ENCODE measurements at places on chromosomes 12 and 14. TPM values are rescaled to one million over a fixed set of nuclear protein-coding genes. Genes with fewer than 3 reads are reported as not detected.

Gene BCL2L14
- not detected for total RNA-seq

Gene C14orf180
- not detected for total RNA-seq

Gene TAS2R9
- total RNA-seq = not detected

GRCh38 chr14:21509432-21510143 lies 1.6 kb downstream of the METTL3 start:
- no peak for DNase-seq

Gene HVCN1
- 2.2 TPM for total RNA-seq

GRCh38 chr12:11023387-11023786 lies 967 bp upstream of the TAS2R19 start:
- no peak for DNase-seq

Gene NABP2
- total RNA-seq = 21.1 TPM

Gene KRT84
- total RNA-seq = not detected

DNA sequence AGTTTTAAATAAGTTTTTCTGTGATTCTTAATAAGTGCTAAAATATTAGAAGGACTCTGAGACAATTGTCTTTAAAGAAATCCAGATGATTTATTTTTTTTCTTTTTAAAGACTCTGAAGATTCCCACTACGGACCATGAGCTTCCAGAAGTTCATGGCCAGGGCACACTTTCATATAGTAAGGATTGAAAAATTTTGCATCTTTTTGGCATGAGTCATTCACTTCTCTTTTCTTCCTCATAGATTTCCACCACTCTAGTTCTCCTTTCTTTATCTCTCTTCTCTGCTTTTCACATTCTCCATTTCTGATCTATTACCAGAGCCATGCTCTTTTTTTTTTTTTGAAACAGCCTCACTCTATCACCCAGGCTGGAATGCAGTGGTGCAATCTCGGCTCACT lies 385.8 kb downstream of the FLRT2 start:
- no peak for DNase-seq

GRCh38 chr14:61885203-61885961 lies 123.2 kb downstream of the SNAPC1 start:
- DNase-seq = no peak

DNA sequence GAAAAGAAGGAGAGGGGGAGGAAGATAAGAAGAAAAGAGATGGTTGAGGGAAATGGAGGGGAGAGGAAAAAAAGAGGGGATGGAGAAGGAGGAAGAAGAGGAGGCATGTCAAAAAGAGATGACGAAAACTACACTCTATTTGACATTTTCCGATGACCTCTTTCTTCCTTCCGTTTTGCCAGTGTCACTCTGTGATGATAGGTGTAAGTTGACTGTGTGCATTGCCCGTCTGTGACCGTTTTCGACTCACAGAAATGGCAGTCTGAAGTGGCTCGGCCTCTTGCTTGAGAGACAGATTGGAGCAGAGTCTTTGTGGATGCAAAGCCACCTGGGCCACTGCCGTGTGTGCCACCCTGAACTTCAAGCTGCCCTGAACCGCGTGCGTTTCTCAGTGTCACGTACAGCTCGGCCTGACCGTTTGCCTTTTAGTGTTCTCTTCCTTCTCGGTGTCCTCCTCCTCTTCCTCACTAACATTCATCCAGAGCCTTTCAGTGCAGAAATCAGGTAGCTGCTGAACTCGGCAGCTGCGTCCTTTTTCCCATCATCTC lies 32.7 kb downstream of the ELK3 start:
- no peak for DNase-seq

Gene C1S
- under 0.01 TPM for total RNA-seq

DNA sequence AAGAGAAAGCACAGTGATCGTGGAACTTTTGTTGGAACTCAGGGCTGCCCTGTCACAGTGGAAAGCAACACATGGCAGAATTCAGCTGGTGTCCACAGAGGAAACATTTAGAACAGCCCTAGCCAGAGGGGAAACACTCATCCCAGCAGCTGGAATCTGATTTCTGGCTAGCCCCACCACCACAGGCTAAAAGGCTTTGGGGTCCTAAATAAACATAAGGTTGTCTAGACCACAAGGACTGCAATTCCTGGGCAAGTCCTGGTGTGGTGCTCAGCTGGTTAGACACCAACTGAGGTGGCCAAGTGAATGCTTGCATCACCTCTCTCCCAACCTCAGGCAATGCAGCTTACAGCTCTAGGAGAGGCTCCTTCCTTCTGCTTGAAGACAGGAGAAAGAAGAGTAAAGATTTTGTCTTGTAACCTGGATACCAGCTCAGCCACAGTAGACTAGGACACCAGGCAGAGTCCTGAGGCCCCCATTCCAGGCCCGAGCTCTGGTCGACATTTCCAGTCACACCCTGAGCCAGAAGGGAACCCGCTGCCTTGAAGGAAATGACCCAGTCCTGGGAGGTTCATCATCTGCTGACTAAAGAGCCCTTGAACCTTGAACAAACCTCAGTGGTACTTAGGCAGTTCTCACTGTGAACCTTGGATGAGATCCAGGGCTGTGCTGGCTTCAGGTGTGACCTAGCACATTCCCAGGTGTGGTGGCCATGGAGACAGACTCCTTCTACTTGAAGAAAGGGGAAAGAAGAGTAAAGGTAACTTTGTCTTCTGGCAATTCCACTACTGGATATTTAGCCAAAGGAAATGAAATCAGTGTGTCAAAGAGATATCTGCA lies 85.4 kb upstream of the PLXNC1 start:
- no peak for DNase-seq

Gene FITM1
- 0.44 TPM for total RNA-seq

Gene WNT5B
- 0.20 TPM for total RNA-seq
